Epithelial cell of umbilical artery (primary cell): ENCODE measurements at places on chromosomes 7 and 10. TPM values are rescaled to one million over a fixed set of nuclear protein-coding genes. Genes with fewer than 3 reads are reported as not detected.

Gene GCK
- total RNA-seq = 0.15 and 1.3 TPM in 2 replicates

Gene PHKG1
- total RNA-seq = not detected in 2 replicates

Gene CYP2W1
- total RNA-seq = not detected in 2 replicates

Gene OPN1SW
- not detected in 2 replicates for total RNA-seq

Gene FAM241B
- 0.32 TPM in 1 of 2 replicates, not detected in the other for total RNA-seq

Gene CPA4
- total RNA-seq = 0.32 and 1.7 TPM in 2 replicates
